Pulmonary artery endothelial cell (primary cell): ENCODE measurements at places on chromosomes 6 and 20.
A peak's percentile ranks its signal among the peaks of the same experiment; 100 is the strongest.

- no peak for DNase-seq
These were observed 3.6 kb downstream of the CCND3 start for GRCh38 chr6:41937861-41938574.

DNA sequence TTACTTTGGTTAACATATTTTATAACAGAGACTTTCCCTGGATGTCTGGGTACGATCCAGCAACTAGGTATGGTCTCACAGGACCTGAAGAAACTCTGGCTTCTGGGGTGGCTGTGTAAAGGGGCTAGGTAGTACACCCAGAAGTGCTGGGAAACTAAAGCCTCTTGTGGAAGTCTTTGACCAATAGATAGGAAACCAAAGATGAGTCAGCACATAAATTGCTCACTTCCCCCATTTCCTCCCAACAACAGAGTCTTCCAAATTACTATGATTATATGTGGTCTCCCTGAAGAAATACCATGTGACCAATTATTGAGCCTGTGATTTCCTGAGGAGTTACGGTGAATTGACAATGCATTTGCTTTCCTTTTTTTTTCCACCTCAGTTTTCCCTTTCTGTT lies 26.8 kb upstream of the TBX18 start:
- DNase-seq, result peak; percentile 71

- DNase-seq, result no peak
These were observed 35.8 kb downstream of the PAX1 start for GRCh38 chr20:21741266-21741665.

GRCh38 chr6:25452031-25452430 lies 172.9 kb downstream of the CARMIL1 start:
- no peak for DNase-seq

DNA sequence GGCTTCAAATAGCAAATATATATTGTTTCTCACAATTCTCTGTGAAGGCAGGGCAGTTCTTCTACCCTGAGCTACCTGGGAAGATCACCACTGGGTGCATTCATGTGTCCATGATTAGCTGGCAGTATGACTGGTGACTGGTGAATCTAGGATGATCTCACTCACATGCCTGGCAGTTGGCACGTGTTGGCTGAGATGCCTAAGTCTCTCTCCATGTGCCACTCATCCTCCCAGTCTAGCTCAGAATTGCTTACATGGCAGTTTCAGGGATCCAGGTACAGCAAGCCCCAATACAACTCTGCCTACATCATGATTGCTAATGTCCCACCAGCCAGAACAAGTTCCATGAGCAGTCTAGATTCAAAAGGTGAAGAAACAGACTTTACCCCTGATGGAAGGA lies 346.8 kb upstream of the CNR1 start:
- no peak for DNase-seq

- DNase-seq, result no peak
These were observed 493 bp downstream of the CRYBG1 start for GRCh38 chr6:106360989-106361430.

DNA sequence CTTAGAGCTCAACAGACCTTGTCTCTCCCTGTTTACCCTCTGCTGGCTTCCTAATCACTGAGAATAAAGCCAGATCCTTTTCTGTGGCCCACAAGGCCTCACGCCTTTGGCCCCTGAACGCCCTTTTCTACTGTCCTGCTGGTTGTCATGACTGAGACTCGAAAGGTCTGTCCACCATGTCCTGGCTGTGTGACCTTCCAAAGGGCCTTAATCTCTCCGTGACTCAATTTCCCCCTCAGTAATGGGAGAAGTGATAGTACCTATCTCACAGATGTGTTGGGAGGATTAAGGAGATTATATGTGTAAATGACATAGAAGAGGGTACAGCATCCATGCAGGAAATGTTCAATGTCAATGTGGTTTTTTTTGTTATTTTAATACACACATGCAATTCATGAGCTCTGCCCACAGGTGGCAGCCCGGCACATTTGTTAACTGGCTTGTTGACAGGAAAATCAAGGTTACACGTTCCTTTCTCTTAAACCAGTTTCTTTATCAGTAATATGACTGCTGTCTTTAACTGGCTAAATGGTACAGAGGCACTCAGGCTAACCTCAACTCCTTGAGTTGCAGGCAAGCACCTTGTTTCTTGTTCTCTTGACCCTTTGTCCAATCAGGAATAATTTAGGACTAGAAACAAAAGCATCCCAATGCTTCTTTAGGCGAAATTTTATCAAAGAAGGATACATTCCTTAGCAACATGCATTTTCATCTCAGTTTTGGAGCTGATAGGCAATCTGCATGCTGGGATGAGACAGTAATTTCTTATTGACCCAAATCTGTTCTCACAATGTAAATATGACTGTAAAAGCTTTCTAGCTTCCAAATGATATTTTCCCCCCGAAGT lies 16.6 kb downstream of the SLC22A1 start:
- DNase-seq, result peak; percentile 13

DNA sequence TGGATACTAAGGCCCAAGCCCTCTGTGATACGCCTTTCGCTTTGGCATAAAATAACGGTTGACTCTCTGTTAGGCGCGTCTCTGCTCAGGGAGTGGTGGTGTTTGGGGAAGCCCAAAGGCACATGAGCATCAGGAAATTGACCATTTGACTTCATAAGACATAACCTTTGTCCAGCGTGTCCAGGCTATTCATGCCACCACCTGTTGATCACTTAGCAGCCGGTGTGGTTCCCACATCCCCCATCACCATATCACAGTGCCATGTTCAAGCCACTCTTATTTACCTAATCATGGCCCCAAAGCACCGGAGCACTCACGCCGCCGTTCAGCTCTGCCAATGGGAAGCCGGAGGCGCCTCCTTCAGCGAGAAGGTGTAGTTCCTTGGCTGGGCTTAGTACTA lies 27.9 kb downstream of the SLCO4A1 start:
- DNase-seq, result no peak

DNA sequence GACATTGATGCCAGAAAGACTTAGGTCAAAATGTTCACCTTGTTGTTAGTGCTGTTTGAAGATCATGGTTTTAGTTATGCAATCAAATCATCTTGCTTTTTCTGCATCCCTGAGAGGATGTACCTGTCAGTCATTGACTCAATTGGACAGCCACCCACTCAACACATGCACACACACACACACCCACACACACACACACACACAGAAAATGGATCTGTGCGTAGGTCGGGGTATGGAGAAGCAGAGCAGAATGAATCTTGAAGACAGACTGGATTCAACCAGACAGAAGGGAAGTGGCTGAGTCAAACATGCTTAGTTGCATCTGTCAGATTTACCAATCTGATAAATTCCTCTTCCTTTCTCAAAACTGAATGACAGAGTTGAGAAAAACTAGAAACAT lies 19.1 kb upstream of the ZSCAN23 start:
- DNase-seq, result no peak

DNA sequence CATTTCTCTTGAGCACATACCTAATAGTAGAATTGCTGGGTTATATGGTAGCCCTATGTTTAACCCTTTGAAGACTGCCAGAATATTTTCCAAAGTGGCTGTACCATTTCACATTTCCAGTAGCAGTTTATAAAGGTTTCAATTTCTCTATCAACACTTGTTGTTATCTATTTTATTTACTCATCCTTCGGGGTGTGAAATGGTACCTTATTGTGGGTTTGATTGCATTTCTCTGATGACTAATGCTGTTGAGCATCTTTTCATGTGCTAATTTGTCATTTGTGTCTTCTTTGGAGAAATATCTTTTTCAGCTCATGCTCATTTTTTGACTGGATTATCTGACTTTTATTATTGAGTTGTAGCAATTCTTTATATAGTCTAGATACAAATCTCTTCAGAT lies 5.4 kb downstream of the ENPP4 start:
- no peak for DNase-seq

DNA sequence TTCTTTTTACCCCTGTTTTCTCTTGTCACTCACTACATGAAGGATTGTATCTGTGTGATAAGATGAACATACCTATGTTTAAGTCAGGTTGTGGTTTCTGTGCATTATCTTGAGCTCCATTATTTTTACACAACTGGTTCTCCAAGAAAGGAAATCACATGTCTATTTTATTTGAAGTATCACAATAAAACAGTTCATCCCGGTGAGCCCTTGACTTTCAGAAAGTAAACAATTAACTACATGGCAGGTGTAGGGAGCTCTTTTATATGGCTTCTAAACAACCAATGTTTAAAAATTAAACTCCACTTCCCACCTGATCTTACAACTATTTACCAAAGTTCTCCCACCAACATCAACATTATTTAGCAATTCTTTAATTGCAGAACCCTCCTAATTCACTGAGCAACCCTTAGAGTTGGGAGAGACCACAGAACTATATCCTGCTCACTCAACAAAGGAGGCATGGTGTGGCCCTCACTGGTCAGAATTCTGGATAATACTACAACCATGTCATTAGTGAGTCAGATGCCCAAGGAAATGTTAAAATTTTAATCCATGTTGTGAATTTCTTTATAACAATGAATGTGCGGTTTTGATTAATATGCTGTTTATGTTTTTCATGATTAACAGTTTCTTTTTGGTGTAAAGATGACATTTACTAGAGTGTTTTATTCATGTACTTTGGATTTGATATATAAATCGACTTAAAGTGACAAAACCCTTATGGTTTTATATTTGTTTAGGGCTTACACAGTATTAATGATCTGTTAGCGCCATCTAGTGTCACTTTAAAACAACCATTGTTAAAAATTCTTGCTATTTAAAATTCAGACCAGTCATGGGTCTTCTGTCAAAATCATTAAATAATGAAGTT lies 50.0 kb upstream of the SCGN start:
- peak; percentile 15 for DNase-seq

DNA sequence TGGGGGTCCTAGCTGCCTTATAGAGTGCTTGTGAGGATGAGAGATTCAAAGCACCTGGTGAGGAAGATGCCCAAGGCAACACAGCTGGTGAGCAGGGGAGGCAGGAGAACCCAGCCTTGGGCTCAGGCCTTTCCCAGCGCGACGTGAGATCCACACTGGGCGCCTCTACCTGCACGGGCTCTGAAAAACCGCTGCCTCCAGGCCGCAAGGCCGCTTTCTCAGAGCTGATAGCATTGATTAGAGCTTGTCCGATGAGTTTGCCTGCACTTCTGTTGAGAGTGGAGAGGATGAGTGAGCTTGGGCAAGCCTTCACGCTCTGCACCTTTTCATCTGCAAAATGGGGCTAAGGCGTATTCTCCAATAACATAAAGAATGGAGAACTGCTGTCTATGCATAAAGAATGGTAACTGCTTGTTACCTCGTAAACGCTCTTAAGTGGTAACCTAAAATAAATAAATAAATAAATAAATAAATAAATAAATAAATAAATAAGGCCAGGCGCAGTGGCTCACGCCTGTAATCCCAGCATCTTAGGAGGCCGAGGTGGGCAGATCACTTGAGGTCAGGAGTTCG lies 916 bp downstream of the PABPC1L start:
- DNase-seq, result no peak

DNA sequence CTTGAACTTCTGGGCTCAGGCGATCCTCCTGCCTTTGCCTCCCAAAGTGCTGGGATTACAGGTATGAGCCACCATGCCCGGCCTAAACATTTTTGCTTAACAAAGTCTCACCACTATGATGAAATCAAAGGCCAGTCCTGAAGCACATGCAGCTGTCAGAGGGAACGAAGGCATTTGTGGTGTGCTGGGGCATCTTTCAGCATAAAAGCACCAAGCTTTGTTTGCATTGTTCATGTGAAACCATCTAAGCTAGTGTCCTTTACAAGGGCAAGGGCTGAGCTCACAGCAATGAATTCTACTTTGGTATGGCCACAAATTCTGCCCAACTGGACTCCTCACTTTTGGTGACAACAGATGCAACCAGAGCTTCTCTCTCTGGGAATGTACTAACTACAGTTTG lies 66.8 kb downstream of the ZFP64 start:
- DNase-seq, result no peak

DNA sequence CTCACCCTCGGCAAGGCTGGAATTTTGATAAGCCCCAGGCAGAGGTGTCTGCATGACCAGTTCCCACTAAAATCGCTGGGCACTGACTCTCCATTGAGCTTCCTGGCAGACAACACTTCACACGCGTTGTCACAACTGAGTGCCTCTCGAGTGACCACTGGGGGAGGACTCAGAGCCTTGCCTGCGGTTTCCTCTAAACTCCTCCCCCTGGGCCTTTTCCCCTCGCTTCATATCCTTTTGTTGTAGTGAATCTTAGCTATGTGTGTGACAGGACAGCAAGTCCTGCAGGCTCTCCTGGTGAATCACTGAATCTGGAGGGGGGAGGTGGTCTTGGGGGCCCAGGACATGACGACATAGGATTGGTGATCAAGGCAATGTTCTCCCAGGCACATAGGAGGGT lies 670.8 kb downstream of the PRKN start:
- no peak for DNase-seq

GRCh38 chr6:24911796-24912382 lies 23.9 kb downstream of the RIPOR2 start:
- no peak for DNase-seq

GRCh38 chr6:167549213-167549612 lies 224.3 kb downstream of the TTLL2 start:
- no peak for DNase-seq

- peak; percentile 26 for DNase-seq
These were observed 1.5 kb downstream of the VARS2 start for GRCh38 chr6:30915591-30915946.

- peak; percentile 83 for DNase-seq
These were observed at the start of gene PCIF1 for GRCh38 chr20:45934586-45935415. TSS of gene PCIF1 (plus strand) at chr20:45934683. CDS start at chr20:45939000, 4,317 bp downstream.

GRCh38 chr6:83359638-83360037 lies 71.2 kb downstream of the ME1 start:
- DNase-seq, result no peak

DNA sequence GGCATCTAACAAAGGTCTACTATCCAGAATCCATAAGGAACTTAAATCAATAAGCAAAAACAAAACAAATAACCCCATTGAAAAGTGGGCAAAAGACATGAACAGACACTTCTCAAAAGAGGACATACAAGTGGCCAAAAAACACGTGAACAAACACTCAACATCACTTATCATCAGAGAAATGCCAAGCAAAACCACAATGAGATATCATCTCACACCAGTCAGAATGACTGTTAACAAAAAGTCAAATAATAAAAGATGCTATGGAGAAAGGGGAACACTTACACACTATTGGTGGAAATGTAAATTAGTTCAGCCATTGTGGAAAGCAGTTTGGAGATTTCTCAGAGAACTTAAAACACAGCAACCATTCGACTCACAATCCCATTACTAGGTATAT lies 19.4 kb upstream of the VNN1 start:
- DNase-seq, result no peak

DNA sequence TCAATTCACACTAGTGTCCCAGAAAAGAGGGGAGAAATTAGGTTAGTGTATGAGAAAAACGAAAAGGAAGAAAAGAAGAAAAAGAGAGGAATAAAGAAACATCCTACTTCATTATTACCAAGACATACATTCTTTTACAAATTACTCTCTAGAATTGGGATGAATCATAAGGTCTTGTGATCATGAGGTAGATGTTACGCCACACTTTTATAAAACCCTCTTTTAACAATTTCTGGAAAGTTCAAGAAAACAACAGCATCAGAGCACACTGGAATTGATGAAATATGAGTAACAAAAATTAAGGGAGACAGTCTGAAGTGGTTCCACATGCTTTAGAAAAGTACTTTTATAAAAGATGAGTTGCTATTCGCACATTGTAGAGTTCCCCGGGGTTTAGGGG lies 32.6 kb upstream of the NRSN1 start:
- no peak for DNase-seq
